Naive thymus-derived CD8-positive, alpha-beta T cell (primary cell): ENCODE measurements at places on chromosomes 7 and 10. TPM values are rescaled to one million over a fixed set of nuclear protein-coding genes. Genes with fewer than 3 reads are reported as not detected.

GRCh38 chr10:86067436-86068050, 299.1 kb downstream of the GRID1 start:
- no peaks in the 10 kb centered on the region for H3K4me1 ChIP-seq
- DNase-seq = no peak
- no peaks in the 10 kb centered on the region for H3K36me3 ChIP-seq
- no peak overlapping the region for H3K4me3 ChIP-seq

- no peak for DNase-seq
- H3K27ac ChIP-seq = no peak overlapping the region
- peaks cover 18% of the 10 kb centered on the region for H3K36me3 ChIP-seq
- H3K4me1 ChIP-seq = no peaks in the 10 kb centered on the region
Observed at GRCh38 chr10:112404617-112405016, 30.7 kb downstream of the ACSL5 start.

USP6NL gene
- 7.9 TPM for total RNA-seq

DNA sequence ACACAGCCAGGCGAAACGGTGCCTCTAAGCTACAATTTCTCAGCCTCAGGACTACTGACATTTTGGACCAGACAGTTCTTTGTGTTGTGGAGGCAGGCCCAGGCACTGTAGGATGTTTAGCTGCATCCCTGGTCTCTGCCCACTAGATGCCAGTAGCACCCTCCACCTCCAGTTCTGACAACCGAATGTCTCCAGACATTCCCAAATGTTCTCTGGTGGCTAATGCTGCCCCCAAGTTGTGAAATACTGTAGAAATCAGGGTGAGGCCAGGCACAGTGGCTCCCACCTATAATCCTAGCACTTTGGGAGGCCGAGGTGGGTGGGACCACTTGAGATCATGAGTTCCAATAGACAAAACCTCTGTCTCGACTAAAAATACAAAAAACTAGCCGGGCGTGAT, 18.2 kb downstream of the HNRNPF start:
- peak overlapping the region; percentile 76 for H3K27ac ChIP-seq
- peaks cover 74% of the 10 kb centered on the region for H3K4me1 ChIP-seq
- no peak overlapping the region for H3K4me3 ChIP-seq
- DNase-seq = no peak
- peaks cover 11% of the 10 kb centered on the region for H3K36me3 ChIP-seq
- H3K27me3 ChIP-seq = no peaks in the 10 kb centered on the region

ATOH7 gene
- not detected for total RNA-seq
